Gastrocnemius medialis (tissue), 4 donors: ENCODE measurements at places on chromosomes 11 and 22. TPM values are rescaled to one million over a fixed set of nuclear protein-coding genes. Genes with fewer than 3 reads are reported as not detected.

DNA sequence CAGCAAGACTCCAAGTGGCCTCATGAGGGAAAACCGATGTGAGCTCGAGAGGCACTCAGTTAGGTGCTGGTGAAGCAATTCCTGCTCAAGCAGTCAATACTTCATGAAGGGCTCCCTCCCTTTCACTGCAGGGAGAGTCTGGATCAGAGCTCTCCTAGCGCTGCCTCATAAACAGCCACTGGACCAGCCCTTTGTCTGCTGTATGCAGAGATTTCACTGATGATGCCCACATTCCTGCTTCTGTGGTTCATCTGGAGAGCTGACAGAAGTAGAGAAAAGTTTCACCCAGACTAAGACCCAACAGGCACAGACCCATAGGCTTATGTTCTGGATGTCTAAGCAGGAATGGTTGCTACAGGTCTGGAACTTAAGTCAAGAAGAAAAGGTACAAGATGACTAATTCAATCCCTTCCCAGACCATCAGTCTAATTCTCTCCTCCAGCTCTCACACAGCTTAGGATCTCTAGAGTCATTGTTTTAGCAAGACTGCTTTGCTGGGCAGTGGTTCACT is 4.0 kb downstream of the UCP2 start:
- peaks cover 23% of the 10 kb centered on the region for H3K4me1 ChIP-seq
- no peak overlapping the region for H3K27ac ChIP-seq
- no peaks in the 10 kb centered on the region for H3K27me3 ChIP-seq
- no peaks in the 10 kb centered on the region for H3K36me3 ChIP-seq

DNA sequence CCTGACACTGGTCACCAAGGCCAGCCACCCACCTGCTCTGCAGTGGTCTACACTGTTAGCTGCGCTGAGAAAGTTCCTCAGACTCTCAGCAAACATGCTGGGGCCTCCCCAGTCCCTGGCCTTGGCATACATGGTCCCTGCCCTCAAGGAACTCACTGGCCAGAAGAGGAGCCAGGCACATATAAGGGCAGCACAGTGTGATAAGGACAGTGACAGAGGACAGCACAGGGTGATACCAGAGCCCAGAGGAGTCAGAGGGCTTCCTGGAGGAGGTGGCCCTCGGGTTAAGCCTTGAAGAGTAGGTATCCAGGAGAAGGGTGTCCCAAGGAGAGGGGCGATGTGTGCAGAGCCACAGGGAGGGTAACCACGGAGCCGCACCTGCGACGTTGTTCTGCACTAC is 624 bp downstream of the ART1 start:
- H3K36me3 ChIP-seq, result no peaks in the 10 kb centered on the region

GRCh38 chr22:27433099-27433498 is 368.5 kb downstream of the MN1 start:
- peaks cover under 1% of the 10 kb centered on the region for H3K4me1 ChIP-seq
- no peaks in the 10 kb centered on the region for H3K36me3 ChIP-seq
- no peak for DNase-seq
- H3K4me3 ChIP-seq, result no peak overlapping the region
- peaks cover 3% of the 10 kb centered on the region for H3K27me3 ChIP-seq

DNA sequence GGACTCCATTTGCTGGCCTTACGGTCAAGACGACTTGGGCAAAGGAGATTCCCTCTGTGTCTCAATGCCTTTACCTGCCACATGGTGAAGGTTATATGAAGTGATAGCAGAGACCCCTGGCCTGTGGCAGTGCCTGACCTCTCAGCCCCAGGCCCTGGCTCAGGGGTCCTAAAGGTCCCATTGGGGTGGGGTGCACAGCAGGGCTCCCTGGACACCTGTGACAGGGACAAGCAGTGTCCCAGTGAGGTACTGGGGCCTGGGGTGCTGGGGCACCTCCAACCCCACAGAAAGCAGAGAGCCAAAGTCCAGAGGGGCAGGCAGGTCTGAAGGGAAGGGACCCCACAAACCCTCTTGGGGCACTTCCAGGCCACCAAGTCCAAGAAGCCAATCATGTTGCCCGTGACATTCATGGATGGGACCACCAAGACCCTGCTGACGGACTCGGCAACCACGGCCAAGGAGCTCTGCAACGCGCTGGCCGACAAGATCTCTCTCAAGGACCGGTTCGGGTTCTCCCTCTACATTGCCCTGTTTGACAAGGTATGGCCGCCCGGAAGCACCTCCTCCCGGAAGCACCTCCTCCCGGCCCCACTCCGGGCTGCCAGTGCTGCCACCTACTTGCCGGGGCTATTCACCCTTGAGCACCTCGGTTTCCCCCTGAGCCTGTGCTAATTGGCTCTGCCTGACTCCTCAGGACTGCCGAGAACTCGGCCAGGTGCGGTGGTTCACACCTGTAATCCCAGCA is 62.5 kb downstream of the MYO7A start:
- no peak overlapping the region for H3K4me3 ChIP-seq
- H3K27me3 ChIP-seq, result no peaks in the 10 kb centered on the region
- H3K27ac ChIP-seq, result no peak overlapping the region
- no peak for DNase-seq
- no peaks in the 10 kb centered on the region for H3K36me3 ChIP-seq

DNA sequence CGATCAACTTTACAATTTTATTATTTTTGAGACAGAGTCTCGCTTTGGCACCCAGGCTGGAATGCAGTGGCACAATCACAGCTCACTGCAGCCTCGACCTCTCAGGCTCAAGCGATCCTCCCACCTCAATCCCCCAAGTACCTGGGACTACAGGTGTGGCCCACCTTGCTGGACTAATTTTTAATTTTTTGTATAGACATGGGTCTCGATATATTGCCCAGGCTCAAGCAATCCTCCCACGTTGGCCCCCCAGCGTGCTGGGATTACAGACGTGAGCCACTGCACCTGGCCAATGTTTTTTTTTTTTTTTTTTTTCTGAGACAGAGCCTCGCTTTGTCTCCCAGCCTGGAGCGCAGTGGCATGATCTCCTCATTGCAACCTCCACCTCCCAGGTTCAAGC is 2.0 kb upstream of the PPFIA1 start:
- H3K27ac ChIP-seq, result no peak overlapping the region
- H3K4me1 ChIP-seq, result peaks cover 17% of the 10 kb centered on the region
- H3K4me3 ChIP-seq, result no peak overlapping the region
- peaks cover 13% of the 10 kb centered on the region for H3K36me3 ChIP-seq

DNA sequence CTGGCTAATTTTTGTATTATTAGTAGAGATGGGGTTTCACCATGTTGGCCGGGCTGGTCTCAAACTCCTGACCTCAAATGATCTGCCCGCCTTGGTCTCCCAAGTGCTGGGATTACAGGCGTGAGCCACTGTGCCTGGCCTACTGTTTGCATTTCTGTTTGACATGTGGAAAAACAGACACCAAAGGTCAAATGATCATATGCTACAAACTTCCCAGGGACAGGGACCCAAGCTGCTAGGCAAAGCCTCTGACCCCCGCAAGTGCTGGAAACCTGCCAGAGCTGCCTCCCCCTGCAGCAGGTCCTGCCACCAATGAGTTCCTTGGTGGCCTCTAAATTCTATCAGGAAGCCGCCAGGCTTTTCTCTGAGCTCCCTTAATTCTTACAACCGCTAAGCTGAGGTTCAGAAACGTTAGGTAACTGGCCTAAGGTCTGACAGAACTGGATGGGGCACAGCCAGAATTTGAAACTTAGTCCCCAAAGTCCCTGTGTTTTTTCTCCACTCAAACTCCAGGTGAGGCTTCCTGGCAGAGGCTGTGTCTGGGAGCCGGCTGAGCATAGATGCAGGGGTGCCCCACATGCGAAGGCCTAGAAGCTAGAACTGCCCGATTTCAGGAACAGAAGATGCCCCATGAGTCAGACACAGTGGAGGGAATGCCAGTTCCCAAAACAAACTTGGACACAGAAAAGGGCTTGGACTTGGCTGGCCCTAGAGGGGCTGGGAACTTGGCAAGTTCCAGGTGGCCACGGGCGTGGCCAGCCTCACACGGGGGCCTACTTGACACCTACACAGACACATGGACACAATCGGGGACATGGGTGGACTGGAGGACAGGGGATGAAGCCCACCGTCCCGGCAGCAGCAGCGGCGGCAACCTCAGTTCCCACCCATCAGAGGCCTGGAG is 7.4 kb downstream of the CSNK1E start:
- no peak for DNase-seq
- H3K27ac ChIP-seq, result peak overlapping the region; percentile 100
- H3K4me3 ChIP-seq, result no peak overlapping the region
- H3K36me3 ChIP-seq, result no peaks in the 10 kb centered on the region

GRCh38 chr11:1963864-1964263 is 16.7 kb downstream of the MRPL23 start:
- no peak overlapping the region for H3K4me3 ChIP-seq
- no peak overlapping the region for H3K27ac ChIP-seq
- H3K36me3 ChIP-seq, result no peaks in the 10 kb centered on the region

DNA sequence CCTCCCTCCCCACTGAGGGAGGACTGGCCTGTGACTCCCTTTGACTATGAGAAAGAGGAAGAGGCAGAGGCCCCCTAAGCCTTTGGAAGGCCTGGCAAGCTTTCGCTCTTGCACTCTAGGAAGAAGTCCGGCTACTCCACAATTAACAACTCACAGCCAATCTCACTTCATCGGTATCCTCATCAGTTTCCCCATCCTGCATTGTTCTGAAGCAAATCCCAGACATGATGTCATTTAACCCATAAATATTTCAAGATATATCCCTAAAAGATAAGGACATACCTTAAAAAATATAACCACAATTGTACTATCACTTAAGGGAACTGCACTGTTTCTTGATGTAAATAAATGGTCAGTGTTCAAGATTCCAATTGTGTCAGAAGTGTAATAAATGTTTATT is 63.1 kb downstream of the CWC15 start:
- H3K27me3 ChIP-seq, result no peaks in the 10 kb centered on the region
- H3K4me3 ChIP-seq, result no peak overlapping the region
- no peak for DNase-seq
- no peaks in the 10 kb centered on the region for H3K4me1 ChIP-seq
- H3K27ac ChIP-seq, result no peak overlapping the region

- H3K4me3 ChIP-seq, result no peak overlapping the region
- H3K27me3 ChIP-seq, result no peaks in the 10 kb centered on the region
- H3K27ac ChIP-seq, result no peak overlapping the region
- no peak for DNase-seq
These were observed 490.8 kb downstream of the NELL1 start for GRCh38 chr11:21160140-21160539.

DNA sequence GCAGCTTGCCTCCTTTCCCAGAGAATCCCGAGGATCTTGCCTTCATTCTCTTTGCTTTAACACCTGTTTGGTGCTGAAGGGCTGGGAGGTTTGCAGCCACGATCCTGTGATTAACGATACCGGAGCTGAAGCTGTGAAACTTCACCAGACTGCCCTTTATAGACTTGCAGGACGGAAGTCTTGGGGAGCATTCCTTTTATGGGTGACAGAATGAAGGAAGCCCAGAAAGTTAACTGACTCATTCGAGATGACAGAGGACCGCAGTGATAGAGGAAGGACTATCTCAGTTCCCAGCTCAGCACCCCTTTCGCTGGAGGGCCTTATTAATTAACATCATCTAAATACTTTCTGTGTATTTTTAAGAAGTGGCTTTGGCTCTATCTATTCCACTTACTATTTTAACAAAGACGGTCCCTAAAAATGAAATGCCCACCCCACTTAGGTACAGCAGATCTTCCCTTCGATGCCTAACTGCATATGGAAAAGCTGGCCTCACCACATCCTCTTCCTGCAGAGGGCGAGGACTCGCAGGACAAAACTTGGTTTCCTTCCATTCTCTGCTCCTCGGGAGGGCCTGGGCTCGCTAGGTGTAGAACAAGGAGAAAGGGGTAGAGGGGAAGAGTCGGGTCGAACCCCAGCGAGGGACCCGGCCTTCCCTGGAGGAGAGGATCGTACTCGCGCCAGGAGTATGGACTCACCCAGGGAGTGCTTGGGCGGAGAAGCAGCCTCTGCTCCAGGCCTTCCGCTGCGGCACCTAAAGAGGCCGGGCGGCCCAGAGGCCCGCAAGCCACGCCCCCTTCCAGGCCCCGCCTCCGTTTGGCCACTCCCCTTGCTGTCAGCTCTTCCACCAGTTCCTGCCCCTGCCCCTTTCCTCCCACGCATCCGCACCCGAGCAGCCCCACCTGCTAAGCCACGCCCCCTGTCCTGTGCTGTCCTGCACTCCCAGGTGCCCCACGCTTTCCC is 30.7 kb upstream of the USP47 start:
- H3K4me3 ChIP-seq, result no peak overlapping the region
- no peaks in the 10 kb centered on the region for H3K36me3 ChIP-seq
- DNase-seq, result no peak
- no peak overlapping the region for H3K27ac ChIP-seq
- no peaks in the 10 kb centered on the region for H3K27me3 ChIP-seq

DNA sequence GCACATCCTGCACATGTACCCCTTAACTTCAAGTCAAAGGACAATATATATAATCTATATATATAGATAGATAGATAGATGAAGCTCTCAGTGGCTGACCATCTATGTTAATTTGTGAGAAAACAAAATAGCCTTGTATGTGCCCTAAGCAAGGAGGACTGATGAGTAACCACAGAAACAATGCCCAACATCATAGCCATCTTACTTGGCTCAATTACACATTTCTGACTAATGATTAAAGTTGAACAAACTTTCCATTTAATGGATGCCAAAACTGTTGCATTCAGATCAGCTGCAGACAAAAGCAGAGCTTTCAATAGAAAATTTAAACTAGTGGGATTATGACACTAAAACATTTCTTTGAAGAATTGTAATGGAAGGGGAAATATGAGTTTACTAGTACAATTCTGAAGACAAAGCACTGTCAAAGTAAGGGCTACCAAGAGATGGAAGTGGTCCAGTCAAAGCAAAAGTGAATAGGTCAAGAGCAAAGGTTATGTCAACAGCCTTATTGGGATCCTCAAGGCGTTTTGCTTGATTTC is 1188.2 kb upstream of the RAG2 start:
- H3K27ac ChIP-seq, result no peak overlapping the region
- DNase-seq, result no peak
- no peaks in the 10 kb centered on the region for H3K4me1 ChIP-seq
- no peak overlapping the region for H3K4me3 ChIP-seq

- H3K4me1 ChIP-seq, result peaks cover 6% of the 10 kb centered on the region
- DNase-seq, result no peak
- no peaks in the 10 kb centered on the region for H3K36me3 ChIP-seq
- H3K27ac ChIP-seq, result no peak overlapping the region
- no peak overlapping the region for H3K4me3 ChIP-seq
These were observed 12.3 kb downstream of the DLAT start for GRCh38 chr11:112037527-112037926.

DNA sequence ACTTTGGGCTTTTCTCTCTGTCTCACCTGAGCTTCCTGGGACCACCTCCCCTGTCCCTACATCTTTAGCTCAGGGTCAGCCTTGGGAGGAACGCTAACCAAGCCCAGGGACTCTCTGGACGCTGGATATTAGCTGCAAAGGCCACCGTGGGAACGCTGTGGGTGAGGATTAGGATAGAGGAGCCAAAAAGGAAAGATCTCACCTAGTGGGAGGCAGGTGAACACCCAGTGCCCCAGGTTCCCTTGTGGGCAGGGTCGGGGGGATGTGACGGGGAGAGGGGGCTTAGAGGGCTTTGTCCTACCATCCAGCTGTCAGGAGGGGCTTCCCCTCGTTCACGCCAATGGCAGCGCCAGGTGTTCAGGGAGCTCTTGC is 50.2 kb downstream of the LINC01488 start:
- H3K4me3 ChIP-seq, result no peak overlapping the region
- no peaks in the 10 kb centered on the region for H3K36me3 ChIP-seq
- H3K27ac ChIP-seq, result no peak overlapping the region
- H3K27me3 ChIP-seq, result no peaks in the 10 kb centered on the region
- no peaks in the 10 kb centered on the region for H3K4me1 ChIP-seq

The SEC14L6 gene
- total RNA-seq, result not detected

The VSTM5 gene
- total RNA-seq, result not detected

The TRMT2A gene
- 16.9 TPM for total RNA-seq

The DAGLA gene
- 0.58 TPM for total RNA-seq

The CHADL gene
- total RNA-seq, result 1.3 TPM

The SLC22A12 gene
- not detected for total RNA-seq

The DEPDC7 gene
- 5.8 TPM for total RNA-seq

The MUC2 gene
- total RNA-seq, result not detected

The KRTAP5-8 gene
- not detected for total RNA-seq

The CLTCL1 gene
- 198 TPM for total RNA-seq

The OR8A1 gene
- not detected for total RNA-seq

The FBLN1 gene
- 19.3 TPM for total RNA-seq
